ENCODE measurements at places on chromosomes 6 and 20.

- DNase-seq: no peak
These were observed 609 bp downstream of the L3MBTL1 start for GRCh38 chr20:43508106-43508505.

DNA sequence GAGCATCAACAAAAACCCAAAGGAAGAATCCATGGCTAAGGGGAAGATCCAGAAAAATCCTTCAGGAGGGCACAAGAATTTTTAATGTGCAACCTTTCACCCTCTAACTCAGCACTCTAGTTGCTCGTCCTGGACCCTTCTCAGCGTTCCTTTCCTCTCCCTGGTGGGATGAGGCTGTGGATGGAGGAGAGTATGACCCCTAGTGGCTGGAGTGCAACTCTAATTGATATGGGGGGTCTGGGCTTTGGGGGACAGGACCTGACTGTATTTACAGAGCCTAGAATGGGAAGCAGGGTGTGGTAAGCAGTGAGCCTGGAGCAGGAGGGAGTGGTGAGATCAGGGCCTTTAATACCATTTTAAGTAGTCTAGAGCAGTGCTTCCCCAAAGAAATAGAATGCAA lies 83.9 kb upstream of the CEP85L start:
- no peak for DNase-seq

DNA sequence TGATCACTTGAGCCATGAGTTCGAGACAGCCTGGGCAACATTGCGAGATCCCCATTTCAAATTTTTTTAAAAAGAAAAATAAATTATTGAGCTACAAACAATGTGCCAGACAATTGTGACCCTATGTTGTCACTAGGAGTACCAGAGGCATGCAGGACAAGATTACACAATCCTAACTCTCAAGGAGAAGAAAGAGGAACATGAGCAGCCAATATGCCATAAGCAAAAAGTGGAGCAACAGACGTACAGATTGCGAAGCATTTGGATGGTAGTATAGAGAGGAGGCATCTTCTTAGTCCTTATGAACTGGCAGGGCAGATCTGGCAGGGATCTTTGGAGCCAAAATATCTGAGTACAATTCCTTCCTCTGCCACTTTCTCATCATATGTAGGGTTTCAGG lies 156.4 kb downstream of the OR2B2 start:
- DNase-seq: no peak

GRCh38 chr6:150143516-150144293 lies 861 bp downstream of the PPP1R14C start:
- no peak for DNase-seq

DNA sequence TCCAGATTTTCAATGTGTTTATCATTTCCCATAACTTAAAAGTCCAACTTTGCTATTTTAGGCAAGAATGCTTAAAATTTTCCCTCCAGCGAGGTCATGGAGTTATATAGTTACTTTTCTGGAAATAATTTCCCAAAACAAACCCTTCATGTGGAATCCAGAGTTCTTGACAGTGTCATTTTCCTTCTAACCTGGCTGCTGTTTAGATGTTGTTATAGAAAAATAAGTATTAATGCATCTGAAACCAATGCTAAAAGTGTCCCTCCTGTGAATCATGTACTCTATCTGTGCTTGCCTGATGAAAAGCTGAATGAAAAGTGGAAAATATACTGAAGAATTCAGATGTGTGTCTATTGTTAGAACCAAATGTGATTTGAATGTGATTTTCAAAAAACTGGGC lies 245.3 kb upstream of the HSF2 start:
- no peak for DNase-seq

- no peak for DNase-seq
These were observed 54.7 kb downstream of the CDC5L start for GRCh38 chr6:44442236-44442635.

DNA sequence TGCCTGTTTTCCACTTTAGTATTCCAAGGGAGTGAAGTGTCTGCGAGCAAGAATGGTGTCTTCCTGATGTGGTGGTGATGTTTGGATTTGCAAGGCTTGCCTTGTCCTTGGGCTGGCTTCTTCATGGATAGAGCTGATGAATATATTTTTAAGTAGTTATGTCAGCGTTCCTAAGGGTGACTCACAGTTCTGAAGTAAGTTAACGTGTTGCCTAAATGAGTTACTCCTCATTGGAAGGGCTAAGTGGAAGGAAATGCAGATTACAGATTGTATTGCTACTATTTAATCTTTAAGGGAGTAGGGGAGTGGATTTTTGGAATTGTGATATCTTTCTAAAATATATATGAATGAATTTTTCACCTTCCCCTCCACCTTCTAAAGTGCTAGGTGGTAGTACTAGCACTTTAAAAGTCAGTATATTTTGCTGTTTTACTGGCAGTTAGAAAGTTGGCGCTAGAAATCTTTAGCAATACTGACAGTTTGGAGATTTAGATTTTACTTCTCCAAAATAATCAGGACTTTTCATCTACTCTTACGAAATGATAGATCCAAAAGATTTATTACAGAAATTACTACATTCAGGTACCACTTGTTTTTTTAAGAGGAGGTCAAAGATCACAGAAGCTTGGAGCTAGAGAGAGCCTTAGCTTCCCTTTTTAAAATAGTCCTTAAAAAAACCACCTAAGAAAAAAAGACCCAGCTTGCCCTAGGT lies 197.4 kb downstream of the JARID2 start:
- DNase-seq: no peak

- no peak for DNase-seq
These were observed 37.1 kb downstream of the SLC17A1 start for GRCh38 chr6:25794784-25795183.

DNA sequence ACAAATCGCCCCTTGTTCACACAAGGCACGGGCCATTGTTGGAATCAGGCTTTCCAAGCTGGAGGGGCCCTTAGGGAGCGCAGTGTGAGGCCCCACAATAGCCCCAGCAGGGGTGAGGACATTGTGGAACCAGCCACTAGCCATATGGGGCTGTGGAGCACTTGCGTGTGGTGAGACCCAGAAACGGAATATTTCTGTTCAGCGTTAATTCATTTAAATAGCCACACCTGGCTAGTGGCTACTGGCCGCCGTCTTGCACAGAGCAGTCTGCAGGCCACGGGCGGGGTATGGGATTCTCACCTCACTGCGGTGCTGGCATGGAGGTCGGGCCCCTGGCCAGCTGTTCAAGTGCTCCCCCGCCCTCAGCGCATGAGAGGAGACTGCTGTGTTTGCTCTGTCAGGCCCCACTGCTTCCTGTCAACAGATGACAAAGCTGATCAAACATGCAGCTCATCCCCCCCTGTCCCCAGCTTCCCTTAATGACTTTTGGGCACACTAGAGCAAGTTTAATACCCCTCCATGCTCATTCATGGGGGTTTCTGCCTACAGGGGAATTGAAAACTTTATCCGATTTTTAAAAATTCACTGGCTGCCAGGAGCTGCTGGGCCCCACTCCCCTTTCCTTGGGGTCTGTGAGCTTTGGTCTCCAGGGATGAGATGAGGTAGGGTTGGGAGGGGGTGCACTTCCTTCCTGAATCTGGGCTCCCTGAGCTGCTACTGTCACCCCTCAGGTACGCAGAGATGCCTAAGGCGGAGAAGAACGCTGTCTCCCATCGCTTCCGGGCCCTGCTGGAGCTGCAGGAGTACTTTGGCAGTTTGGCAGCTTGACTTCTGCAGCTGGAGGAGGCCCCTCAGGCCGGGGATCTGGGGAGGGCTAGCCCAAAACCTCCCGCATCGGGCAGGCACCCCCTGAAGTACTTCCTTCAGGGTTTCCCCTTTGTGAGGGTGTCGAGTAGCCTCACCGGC lies 13.6 kb downstream of the ITPA start:
- DNase-seq: no peak

DNA sequence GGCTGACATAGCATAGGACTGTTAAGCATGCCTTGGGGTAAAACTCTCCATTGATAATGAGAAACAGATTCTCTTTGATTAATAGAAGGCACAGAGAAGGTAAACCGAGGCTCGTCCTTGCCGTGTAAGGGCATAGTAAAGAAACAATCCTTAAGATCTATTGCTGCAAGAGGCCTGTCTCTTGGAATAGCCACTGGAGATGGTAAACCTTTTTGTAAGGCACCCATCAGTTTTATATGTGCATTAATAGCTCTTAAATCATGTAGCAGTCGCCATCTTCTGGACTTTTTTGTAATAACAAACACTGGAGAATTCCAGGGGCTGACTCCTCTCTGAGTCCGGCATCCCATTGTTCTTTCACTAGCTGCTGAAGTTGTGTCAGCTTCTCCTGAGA lies 8.4 kb upstream of the ABHD12 start:
- no peak for DNase-seq

DNA sequence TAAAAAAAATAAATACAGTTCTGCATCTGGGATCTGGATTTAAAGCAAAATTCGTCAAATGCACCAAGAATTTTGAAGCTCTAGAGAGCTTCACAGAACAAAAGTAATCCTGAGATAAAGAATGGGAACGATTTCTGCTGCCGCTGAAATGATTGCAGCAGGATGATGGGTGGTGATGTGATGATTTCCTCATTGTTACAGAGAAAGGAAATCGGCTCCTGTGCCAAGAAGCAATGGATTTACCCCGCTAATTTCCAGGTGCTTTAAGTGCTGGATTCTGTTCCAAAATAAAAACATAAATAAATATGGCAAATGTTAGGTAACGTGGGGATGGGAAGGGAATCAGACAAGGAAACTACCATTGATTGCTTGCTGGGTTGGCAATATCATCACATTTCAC lies 1067.9 kb upstream of the MAP3K7 start:
- no peak for DNase-seq

DNA sequence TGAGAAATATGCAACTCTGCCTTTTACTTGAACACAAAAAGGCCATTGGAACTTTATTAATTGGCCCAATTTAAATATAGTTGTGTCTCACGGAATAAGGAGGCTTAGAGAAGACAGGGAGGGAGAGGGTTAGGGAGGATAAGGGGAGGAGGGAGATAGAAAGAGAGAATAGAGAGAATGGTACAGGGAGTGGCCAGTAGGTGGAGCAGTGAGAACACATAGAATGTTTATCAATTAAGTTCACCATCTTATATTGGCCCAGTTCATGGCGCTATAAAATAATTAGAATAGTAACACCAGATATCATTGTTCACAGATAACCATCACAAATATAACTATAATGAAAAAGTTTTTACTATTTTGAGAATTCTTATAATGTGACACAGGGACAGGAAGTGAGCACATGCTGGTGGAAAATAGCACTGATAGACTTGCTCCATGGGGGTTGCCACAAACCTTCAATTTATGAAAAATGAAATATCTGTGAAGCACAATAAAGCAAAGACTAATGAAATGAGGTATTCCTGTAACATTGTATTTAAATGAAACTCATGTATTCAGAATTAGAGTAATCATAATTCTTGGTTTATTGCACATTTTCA lies 374.1 kb upstream of the MANEA start:
- no peak for DNase-seq

DNA sequence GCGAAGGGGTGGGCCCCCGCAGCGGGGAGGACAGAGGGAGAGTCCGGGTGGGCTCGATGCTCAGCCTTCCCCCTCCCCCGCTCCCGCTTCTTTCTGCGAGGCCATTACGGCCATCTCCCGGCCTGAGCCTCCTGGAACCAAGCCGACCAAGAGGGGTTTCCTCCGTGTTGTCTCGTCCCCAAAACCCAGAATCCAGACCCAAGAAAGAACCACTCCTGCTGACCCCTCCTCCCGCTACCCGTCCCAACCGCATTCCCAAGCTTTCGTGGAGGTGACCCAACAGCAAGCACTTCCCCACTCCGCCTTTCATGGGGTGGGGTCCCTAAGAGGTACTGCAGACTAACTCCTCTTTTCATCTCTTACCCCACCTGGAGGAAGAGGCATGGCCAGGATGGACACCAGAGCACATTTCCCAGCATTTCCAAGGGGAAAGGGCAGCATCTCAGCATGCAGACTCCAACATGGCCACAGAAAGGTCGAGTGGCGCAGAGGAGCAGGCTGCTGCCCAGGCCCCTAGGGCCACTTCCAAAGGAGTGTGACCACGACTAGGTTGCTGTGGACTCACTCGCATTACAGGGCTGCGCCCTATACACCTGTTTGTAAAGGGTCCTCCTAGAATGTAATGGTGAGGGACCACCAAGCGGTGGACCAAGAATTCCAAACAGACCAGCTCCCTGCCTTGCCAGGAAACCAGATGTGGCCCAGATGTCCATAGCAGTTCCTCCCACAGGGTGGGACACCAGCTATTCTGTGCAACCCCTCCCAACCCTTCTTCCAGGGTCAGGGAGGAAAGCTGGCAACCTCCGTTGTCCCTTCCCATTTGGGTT lies 53.4 kb downstream of the MRPL14 start:
- no peak for DNase-seq

DNA sequence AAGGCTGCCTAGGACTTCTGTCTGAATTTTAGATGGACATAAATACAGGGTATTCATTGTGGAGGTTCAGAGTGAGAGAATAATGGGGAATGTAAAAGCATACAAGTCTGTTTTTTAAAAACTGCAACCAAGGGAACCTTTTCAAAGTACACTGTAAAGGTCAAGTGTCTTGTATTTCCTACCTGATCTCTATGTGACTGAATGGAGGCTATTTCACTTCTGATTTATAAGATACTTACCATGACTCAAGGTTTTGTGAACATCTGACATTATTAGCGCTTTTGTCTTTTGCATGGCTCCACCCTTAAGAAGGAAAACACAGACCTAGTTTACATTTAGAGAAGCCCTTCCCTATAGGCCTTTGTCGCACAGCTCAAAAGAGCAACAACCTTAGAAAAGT lies 126.5 kb downstream of the ZFAND3 start:
- no peak for DNase-seq

GRCh38 chr6:35471836-35472345 lies 3.7 kb downstream of the RPL10A start:
- no peak for DNase-seq

GRCh38 chr20:57593134-57593886 lies 26.9 kb downstream of the ZBP1 start:
- DNase-seq: no peak

DNA sequence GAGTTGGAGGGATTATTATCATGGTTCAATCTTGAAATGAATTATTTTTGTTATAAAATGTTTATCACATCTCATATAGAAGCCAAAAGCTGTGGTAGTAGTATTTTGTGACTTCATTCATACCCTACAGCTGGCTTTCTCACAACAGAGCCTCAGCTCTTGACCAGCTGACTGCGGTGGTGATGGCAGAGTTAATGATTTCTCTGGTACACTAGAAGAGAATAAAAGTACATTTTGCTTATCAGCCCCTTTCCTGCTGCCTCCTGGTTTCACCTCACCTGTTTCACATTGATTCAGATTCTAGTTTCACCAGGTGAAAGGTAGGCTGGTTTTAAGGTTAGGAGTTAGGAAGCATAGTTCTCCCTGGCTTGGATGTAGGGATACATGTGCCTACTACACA lies 55.7 kb downstream of the AFG1L start:
- no peak for DNase-seq

DNA sequence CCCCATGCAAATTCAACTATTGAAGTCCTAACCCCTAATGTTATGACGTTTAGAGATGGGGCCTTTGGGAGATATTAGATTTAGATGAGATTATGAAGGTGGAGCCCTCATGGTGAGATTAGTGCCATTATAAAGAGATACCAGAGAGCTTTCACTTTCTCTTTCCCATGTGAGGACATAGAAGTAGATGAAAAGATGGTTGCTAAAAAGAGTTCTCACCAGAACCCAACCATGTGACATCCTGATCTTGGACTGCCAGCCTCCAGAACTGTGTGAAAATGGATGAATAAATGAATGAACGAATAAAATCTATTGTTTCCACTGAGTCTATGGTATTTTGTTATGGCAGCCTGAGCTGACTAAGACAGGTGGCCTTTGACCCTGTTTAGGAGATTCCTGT lies 50.6 kb upstream of the FBXO30 start:
- DNase-seq: no peak

GRCh38 chr6:85044361-85044760 lies 280.0 kb upstream of the TBX18 start:
- no peak for DNase-seq

Data from activated CD4-positive, CD25-positive, alpha-beta regulatory T cell (primary cell).